GM18507 (cell line): ENCODE measurements at places on chromosomes 1 and 21.

GRCh38 chr1:116224561-116224960, 113.4 kb downstream of the MAB21L3 start:
- no peak for DNase-seq

GRCh38 chr21:45630066-45630694, 13.3 kb upstream of the PCBP3 start:
- no peak for DNase-seq

DNA sequence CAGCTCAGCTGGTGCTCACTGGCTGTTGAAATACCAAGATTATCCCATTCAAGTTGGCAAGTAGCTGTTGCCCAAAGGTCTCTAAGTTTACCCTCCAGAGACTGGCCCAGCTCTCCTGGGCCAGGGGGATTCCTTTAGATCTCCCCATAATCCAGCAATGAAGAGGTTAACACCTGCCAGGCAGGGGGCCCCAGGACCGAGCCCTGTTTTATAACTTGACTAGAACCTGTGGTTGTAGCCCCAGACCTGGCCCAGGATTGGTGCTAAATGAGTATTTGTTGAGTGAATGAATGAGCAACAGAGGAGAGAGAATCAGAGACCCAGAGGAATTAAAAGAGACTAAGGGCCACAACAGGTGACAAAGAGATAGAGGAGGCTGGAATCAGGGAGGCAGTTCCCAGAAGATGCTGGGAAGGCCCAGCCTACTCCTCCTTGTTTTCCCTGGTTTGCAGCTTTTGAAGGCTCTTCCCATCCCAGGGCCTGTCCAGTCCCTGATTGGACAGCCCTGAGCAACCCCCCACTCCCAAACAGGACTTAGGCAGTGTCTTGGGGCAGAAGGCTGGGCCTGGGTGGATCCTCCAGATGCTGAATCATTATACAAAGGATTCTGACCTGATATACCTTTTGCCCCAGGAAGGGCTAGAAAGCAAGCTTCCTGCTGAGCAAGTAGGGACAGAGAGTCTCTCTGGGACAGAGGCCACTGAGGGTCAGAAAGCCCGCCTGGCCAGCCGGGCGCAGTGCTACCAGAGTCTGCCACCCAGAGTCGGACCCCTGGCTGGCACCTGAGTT, 2.4 kb upstream of the RHBG start:
- DNase-seq = no peak

GRCh38 chr1:181257117-181257516, 168.6 kb downstream of the IER5 start:
- DNase-seq = peak; percentile 43

GRCh38 chr1:10905841-10906655, 106.4 kb upstream of the TARDBP start:
- DNase-seq = no peak

GRCh38 chr1:184299796-184300195, 87.0 kb upstream of the C1orf21 start:
- DNase-seq = no peak

GRCh38 chr1:101587741-101588140, 350.9 kb downstream of the S1PR1 start:
- DNase-seq = no peak

- DNase-seq = no peak
Observed at GRCh38 chr1:157170677-157171515, 32.7 kb upstream of the ETV3 start.

DNA sequence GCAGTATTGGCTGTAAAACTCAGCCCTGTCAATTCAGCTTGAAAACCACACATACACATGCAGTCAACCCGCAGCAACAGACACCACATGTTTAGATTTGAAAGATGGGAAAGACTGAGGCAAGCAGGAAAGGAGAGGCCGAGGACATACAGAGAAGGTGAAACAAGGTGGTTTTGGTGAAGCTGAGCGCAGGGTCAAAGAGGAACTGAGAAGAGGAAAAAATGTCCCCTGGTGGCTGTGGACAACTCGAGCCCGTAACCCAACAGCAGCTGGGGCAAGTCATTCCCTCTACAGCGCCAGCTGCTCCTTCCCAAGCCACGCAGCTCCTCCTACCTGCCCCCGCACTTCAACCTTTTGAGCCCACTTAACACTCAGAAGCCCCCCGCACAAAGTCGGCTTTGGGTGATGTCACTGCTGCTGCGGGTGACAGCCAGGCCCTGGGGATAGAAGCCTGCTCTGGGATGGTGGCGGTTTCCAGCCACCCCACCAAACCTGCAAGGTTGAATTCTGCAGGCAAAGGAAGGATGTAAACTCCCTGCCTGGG, 63.0 kb downstream of the KCNN3 start:
- peak; percentile 63 for DNase-seq

DNA sequence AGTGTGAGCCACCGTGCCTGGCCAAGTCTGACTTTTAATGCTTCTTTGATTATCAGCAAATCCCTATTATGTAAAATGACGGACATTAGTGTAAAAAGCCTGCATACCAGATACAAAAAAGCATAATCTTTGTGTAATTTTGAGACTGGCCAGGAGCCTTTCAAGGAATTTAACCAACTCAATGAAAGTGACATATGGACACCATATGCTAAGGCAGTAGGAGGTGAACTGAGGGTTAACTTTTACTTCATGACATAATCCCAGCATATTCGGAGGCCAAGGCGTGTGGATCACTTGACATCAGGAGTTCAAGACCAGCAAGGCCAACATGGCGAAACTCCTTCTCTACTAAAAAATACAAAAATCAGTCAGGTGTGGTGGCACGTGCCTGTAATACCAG, 94.6 kb downstream of the EIF4G3 start:
- no peak for DNase-seq

DNA sequence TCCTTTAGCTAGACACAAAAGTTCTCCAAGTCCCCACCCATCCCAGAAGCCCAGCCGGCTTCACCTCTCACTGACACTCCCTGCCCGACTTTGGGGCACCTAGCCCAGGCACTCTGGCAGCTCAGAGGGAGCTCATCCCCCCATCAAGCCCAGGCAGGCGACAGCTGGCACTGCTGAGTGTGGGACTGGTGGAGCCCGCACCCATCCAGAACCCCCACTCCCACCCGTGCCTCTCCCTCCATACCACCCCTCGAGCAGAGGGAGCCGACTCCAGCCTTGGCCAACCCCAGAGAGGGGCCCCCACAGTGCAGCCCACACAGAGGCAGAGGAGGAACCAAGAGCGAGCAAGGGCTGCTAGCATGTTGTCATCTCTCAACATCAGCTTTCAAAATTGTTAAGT, 658.6 kb downstream of the AMY1C start:
- no peak for DNase-seq

DNA sequence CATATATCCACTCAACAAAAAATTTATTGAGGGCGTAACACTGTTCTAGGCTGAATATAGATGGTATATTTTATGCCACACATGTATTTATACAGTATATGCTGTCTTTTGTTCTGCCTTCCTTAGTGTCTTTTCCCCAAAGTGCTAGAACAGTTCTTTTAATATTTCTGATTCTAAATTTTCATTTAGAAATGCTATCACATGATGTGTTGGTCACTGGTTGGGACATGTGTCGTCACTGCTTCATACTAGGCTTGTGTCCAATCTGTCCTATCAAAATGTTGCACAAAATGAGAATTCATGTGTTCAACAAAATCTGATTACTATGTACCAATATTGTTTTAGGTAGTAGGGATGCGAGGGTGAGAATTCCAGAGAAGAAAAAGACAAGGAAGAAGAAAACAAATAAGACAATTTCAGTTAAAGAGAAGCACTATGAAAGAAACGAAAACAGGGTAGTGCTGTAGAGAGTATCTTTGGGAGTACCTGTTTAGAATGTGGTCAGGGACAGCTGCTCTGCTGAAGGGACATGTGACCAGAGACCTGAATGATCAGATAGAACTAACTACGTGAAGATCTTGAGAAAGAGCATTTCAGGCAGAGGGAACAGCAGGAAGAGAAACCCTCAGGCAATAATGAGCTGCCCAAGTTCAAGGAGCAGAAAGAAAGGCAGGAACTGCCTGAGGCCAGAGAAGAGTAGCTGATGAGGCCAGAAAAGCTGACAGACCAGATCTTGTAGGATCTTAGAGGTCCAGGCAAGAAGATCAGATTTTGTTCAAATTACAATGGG, 1.3 kb downstream of the KMO start:
- no peak for DNase-seq

- DNase-seq = no peak
Observed at GRCh38 chr1:202276920-202277319, 64.8 kb downstream of the UBE2T start.

DNA sequence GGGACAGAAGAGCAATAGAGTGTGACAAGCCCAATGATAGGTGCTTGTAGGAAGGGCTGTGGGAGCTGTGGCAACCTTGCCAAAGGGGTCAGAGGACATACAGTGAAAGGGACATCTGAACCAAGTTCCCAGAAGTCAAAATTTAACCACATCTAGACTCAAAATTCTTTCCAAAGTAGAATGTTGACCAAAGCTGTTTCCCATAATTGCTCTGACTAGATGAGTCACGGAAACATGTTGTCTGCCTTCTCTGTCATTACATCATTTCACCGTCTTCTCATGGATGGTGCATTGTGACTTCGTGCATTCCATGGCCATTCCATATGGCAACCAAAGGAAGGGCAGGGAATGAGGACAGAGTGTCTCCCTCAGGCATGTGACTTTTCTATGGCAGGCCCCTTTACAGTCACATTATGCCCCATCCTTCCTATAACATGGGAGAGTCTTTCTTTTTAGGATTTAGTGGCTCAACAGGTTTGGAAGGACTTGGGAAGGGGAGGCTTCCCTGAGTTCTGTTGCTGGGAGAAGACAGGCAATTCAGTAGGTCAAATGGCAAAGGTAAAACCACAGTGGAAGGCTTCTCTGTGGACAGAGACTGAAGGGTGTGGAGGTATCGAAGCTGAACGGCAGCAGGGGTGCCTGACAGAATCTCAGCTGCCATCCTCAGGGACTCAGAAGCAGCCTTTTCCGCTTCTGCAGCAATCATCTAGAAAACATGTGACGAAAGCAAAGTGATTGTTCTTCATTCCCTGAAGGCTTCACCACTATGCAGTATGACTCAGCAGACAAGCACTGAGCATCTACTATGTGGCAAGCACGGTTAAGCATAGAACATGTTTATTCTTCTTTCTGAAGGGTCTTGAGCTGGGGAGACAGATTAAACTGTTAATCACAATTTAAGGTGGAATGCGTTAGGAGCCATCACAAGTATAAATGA, 24.7 kb downstream of the NPHS2 start:
- no peak for DNase-seq

DNA sequence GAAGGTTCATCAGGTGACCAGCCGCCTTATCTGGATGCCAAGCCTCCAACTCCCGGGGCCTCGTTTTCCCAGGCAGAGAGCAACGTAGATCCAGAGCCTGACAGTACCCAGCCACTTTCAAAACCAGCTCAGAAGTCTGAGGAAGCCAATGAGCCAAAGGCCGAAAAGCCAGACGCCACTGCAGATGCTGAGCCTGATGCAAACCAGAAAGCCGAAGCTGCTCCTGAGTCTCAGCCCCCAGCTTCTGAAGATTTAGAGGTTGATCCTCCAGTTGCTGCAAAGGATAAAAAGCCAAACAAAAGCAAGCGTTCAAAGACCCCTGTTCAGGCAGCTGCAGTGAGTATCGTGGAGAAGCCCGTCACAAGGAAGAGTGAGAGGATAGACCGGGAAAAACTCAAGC, 44.5 kb downstream of the ZBTB17 start:
- no peak for DNase-seq

GRCh38 chr1:230849451-230850224, 18.7 kb downstream of the C1orf198 start:
- no peak for DNase-seq

- DNase-seq = no peak
Observed at GRCh38 chr1:184118046-184118445, 66.5 kb downstream of the TSEN15 start.

DNA sequence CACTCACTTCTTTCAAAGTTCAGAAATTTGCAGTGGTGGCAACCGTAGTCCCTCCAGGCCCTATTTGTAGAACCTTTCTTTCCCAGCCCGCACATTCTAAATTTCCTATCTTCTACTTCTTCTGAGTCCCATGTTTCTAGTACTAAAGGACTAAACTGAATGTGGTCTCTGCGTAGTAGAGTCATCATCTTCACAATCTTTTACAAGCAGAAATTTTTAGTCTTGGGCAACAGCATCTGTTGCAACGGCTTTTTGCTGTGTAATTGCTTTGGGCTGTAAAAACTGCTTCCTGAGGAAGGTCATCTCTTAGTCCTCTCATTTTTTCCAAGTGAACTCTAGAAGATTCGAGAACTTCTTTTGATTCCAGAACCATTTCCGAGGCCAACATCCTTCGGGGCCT, 23.9 kb downstream of the VAV3 start:
- no peak for DNase-seq

- no peak for DNase-seq
Observed at GRCh38 chr1:920010-920409, 3.7 kb upstream of the SAMD11 start.

GRCh38 chr1:185853739-185854138, 119.5 kb downstream of the HMCN1 start:
- no peak for DNase-seq

DNA sequence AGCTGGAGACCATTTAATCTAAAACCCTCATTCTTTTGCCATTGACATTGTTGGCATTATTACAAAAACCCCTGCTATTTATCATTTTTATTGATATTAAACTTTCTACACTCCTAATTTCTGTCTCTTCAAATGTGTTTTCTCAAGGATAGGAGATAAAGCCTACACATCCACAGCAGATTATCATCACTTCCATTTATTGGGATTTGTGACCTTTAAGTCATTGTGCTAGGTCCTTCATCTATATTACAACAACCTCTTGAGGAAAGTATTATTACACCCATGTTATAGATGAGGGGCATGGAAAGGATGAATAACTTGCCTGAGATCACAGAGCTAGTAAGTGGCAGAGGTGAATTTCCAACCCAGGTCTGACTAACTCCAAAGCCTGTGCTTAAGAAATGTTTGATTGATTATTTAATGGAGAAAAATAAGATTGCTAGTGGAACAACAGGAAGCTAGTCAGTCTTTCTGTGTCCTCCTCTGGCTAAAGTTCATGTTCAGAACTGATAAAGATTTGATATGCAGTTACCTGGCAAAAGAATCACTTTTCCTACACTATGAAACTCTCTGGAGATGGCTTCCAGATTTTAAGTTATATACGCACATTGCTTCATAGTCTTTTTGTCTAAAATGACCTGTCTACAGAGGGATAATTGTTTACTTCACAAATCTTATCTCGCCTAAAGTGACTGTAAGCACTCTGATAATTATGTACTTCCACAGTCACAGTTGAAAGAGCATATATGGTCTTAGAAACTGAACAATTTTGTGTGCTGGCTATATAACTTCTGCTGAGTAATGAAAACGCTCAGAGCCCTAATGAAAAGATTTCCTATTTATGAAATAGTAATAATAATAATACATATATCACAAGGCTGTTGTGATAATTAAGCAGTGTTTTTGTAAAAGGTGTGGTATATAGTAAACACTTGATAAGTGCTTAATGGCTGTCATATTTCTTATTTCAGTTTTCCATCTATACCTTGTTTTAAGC, 15.0 kb downstream of the FMO5 start:
- no peak for DNase-seq

DNA sequence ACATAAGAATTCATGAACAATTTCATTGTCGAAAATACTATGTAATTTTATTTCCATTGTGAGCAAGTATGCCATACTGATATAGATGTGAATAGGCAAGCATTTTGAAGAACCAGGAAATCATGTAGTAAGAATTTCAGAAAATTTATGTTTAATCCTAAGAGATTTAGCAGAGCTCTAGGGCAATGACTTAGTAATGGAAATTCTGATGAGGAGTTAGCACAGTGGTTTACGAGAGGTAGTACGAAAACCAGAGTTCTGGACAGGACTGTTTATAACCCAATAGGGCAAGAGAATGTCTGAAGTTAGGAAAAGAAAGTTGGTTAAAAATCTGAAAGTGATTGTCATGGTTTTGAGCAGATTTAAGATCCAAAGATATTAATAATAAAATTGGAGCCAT, 439.6 kb upstream of the DEPDC1 start:
- DNase-seq = no peak
